ENCODE measurements at places on chromosomes 2 and 18. TPM values are rescaled to one million over a fixed set of nuclear protein-coding genes. Genes with fewer than 3 reads are reported as not detected.

DNA sequence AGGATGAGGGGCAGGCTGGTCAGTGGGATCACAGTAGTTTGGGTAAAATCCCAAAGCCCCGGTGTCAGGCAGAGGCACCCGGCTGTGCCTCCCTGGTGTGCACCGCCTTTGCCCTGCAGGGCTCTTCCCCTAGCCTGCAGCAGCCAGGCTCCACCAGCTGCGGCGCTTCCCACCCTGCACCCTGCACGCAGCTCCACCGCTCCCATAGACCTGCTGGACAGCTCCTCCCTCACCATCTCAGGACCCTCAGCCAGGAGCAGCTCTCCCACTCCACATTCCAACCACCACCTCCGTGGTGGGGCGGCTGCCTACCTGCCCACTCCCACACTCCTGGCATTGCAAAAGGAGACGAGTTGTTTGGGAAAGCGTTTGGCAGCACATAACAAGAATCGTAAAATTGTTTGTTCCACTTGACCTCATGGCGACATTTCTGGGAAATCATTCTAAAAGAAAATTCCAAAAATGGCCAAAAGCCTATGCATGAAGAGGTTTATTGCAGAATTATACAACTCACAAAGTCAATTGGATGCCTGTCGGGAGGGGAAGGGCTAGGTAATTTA lies 287.4 kb upstream of the HDAC4 start:
- DNase-seq, result no peak

DNA sequence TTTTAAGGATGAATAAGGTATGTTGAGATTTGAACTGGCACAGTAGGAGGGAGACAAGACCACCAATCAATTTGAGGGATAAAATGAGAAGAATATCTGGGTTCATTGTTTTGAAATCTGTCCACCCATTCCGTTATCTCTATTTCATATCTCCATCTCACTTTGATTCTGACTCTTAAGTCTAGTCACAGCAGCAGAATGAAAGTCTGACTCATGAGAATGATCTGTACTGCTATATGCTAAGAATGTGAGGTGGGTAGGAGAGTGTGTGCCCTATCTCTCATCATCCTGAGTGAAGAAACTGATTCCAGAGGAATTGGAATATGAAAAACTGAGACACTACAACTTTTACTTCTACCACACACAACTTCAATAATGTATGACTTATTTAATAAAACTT lies 1994.5 kb upstream of the PIK3C3 start:
- DNase-seq, result no peak

GRCh38 chr2:231161877-231162329 lies 36.5 kb upstream of the ARMC9 start:
- no peak for DNase-seq

- no peak for DNase-seq
Measured at GRCh38 chr18:50172367-50172766, 22.6 kb downstream of the MYO5B start.

GRCh38 chr2:71465356-71465755 lies 12.0 kb downstream of the DYSF start:
- no peak for DNase-seq

DNA sequence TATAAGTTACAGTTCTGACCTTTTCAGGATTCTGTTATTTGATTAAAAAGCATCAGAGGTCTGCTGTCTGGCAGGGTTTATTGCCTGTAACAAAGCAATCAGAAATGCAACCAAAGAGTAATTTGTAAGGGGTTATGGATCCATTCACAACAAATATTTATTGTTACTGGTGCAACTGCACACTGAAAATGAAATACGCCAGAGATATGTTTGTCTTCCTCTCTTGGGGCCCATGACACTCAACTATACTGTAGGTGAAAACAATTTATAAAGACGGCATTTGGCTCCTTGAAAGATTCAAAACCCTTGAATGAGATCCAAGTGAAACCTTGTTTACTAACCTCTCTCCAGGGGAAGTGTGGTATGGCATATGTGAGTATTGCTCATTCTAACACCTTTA lies 452.2 kb downstream of the MBD2 start:
- no peak for DNase-seq

The GALNT3 gene
- polyA plus RNA-seq, result 4.4 TPM

The SCN2A gene
- not detected for polyA plus RNA-seq

The HOXD12 gene
- not detected for polyA plus RNA-seq

The LAMA1 gene
- not detected for polyA plus RNA-seq
